ENCODE measurements at places on chromosomes 2 and 18. TPM values are rescaled to one million over a fixed set of nuclear protein-coding genes. Genes with fewer than 3 reads are reported as not detected.

GLI2 gene
- total RNA-seq: 10.0 TPM

SOX11 gene
- 0.03 TPM for total RNA-seq

TUBA4B gene
- not detected for total RNA-seq

CDK15 gene
- 1.5 TPM for total RNA-seq

ASNSD1 gene
- total RNA-seq: 63.3 TPM

LIMS4 gene
- 3.1 TPM for total RNA-seq

SERPINB4 gene
- not detected for total RNA-seq

SESTD1 gene
- 82.7 TPM for total RNA-seq

KCNS3 gene
- total RNA-seq: 0.78 TPM

UGT1A3 gene
- not detected for total RNA-seq
